ENCODE measurements at places on chromosomes 4 and X.

DNA sequence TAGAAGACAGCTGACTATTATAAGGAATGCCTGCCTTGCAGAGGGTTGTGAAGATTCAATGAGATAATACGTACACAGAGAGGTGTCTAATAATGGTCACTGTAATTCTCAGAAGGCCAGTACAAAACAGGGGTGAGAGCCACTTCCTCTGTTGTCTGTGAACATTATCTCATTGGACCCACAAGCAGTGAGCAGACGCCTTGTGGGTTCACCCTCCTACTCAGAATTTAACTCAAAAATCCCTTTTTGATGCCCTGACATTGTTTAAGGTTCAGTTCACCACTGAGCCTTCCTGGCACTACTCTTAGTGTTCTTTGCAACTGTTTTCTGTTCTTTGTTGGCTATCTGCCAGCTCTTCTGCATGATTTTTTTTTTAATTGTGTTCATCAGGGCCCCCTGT, 467.4 kb downstream of the BCOR start:
- no peak for DNase-seq

- peak; percentile 22 for DNase-seq
These were observed 1.4 kb downstream of the BCAP31 start for GRCh38 chrX:153722704-153723350.

DNA sequence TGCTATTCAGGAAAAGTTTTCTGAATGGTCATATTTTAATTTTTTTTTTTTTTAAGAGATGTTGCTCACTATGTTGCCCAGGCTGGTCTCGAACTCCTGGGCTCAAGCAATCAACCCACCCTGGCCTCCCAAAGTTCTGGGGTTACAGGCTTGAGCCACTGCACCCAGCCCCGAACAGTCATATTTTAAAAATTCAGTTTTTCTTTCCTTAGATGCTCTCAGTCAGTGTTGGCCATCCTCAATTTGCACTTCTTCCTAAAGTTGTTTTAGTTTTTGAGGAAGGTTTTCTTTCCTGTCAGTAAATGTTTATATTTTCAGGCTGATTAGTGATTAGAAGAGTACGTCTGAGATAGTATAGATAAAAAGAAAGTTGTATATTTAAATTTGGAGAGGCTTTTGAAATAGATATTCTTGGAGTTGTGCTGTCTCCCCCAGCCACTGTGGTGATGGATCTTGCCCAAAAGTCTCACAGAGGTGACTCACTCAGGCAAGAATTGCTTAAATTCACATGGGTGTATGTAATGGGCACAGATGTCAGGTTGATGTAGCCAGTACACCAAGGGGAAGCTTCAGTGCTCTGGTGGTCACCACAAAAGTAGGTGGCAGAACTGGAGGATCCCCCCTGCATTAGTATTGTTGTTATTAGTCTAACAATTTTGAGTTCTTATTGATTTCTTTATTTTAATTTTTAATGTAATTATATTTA, 72.2 kb upstream of the ELOVL6 start:
- DNase-seq, result no peak

- DNase-seq, result no peak
These were observed 372.9 kb downstream of the NKX6-1 start for GRCh38 chr4:84126061-84126787.

- DNase-seq, result no peak
These were observed at the start of gene CDS1 for GRCh38 chr4:84582988-84583875. TSS of gene CDS1 (plus strand) at chr4:84583127. CDS start at chr4:84583402, 275 bp downstream.

DNA sequence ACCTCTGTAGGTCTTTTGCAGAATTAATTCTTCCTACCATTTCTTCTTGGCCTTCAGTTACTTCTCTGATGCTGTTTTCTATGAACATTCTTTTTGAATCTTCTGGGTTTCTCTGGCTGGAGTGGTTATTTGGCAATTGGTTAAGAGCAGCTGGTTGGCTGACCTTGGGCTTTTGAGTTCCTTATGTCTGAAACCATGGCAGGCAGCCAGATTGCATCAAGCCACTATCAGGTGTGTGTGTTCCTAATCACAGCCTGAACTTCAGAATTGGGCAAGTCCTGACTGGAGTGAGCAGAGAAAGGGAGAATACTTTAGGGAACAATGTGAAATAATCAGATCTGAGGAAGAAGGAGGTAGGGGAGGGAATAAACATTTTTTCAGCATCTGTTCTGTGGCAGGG, 90.2 kb downstream of the ARHGAP10 start:
- DNase-seq, result peak; percentile 56

DNA sequence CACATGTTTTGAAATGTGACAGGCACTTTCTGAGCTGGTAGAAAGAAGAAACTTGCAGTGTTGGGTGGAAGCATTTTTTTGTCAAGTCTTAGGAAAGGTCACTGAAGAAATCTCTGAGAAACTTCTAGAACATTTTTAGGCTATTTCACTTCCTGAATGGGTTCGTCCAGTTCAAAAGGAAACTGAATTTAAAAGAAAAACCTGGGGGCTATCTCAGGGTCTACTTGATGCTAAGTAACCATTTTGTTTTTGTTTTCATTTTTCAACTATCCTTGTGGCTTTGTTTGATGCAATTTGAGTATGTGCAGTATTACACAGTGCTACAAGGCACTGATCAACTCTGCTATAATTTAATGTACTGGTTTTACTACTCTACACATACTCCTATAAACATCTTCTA, 34.0 kb upstream of the AMOT start:
- no peak for DNase-seq

DNA sequence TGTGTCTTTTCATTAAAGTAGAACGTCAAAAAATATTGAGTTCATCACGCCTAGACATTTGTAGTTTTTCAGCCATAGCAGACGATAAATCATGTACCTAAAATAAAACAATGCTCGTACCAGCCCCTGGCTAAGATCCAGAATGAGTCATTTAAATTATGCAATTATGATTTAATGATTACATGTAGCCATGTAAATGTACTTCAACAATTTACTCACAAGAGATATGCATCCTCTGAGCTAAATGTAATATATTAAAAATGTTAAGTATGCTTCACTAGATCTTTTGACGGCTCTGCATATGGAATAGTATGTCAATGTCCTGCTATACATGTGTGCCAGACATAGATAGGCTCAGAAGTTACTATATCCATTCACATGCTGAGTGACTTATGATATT, 1077.8 kb downstream of the ARAP2 start:
- DNase-seq, result no peak

DNA sequence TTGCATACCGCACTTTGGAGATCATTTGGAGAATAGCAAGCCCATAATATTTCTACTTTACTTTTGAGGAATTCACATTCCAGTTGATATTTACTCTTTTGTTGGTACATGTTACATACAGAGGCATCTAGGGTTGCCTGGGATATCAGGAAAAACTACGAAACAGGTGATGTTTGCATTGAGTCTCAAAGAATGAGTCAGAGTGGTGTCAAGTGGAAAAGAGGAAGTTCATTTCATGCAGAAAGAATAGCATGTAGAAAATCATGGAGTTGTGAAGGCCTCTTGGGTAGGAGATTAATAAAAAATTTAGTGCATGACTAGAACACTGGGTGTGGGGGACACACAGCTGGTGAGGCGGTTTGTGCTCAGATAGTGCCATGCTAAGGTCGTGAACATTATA, 33.5 kb upstream of the ELOVL6 start:
- peak; percentile 2 for DNase-seq

- DNase-seq, result no peak
These were observed 58.1 kb downstream of the TNIP2 start for GRCh38 chr4:2697995-2698414.

DNA sequence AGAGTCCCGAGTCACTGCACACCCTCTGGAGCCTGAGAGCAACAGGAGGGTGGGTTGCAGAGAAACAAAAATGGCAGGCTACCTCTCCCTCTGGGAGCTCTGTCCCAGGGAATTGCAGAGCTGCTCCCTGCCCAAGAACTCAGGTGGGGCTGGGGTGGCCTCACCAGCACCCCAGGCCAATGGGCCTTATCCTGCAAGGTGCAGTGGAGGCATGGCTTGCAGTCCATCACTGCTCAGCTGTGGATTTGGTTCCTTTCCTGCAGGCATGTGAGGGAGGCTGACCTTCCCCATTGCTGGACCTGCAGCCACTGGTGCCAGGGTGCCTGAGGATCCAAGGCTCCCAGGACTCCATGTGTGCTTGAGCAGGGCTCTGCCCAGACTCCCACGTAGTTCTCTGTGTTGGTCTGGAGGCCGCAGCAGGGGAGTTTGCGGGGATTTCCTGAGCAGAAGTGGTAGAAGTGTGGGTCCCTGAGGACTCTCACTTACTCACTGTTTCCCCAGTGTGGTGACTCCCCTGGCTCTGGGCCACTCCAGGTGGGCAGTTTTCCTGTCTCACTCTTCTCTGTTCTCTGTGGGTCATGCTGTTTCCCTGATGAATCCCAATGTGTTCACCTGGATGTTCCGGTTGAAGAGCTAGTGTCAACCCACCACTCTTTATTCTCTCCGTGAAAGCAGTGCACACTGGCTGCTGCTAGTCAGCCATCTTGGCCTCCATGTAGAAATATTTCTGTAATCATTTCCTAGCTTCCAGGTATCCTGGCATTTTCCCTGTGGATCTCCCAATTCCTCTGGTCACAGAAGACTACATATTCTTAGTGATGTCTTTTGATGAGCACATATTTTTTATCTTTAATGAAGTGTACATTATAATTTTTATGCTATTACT, 82.3 kb downstream of the ARHGAP24 start:
- no peak for DNase-seq

GRCh38 chrX:38985375-38985774, 184.1 kb downstream of the MID1IP1 start:
- peak; percentile 37 for DNase-seq

DNA sequence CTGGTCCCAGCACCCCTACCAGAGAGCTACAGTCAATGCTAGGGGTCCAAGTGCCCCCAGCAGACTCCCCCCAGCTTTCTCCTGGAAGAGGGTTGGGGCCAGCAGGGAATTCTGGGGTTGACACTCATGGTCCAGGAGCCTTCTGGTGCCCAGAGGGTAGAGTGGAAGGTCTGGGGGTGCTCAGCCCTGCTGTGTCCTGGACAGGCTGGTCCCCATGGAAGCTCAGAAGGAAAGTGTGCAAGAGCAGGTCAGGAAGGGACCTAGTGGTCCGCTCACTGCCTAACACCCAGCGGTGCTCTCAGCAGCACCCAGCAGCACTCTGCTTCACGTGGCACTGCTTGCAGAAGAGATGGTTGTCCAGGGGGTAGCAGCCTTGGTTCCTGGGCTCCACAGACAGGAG, 6.9 kb downstream of the TEX13C start:
- DNase-seq, result no peak

GRCh38 chr4:26441102-26441501, 49.2 kb downstream of the CCKAR start:
- no peak for DNase-seq

DNA sequence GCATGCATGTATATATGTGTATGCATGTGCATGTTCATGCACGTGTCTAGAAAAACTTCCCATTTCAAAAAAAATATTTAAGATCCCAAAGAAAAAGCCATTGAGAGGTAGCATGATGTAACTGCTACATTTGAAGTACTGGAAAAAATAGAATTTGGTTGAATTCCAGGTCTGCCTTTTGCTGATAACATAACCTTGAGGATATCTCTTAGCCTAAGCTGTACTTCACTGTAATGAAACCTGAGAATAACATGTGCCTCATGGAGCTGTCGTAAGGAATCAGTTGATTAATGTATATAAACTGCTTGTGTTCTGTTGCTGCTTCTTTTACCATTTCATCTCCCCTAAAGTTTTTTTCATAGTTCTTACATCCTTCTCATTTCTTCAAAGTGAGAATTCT, 351.8 kb downstream of the GRIA2 start:
- DNase-seq, result no peak

GRCh38 chr4:89334311-89334710, 26.7 kb upstream of the GPRIN3 start:
- no peak for DNase-seq

GRCh38 chr4:48134081-48134480, at the start of gene TXK:
TSS of gene TXK (minus strand) at chr4:48134250. CDS start at chr4:48134170, 80 bp downstream.
- DNase-seq, result no peak

GRCh38 chrX:149630681-149631233, 835 bp downstream of the TMEM185A start:
- peak; percentile 0 for DNase-seq

DNA sequence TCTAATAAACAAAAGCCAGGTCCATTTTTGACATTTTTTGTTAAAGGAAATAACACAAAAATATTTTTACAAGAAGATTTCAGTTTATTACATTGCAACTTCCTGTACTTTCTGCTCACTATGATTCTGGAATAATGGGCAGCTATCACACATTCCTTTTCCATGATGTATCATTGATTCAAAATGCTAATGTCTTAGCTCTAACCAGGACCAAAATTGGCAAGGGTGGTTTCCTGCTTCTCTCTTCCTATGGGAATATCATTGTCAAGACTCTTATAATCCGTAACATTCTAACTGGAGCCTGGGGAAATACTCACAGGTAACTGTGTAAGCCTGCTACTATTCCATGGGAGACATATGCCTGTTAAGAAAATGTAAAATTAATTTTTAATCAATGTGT, 218.6 kb downstream of the DCAF12L2 start:
- DNase-seq, result no peak

- no peak for DNase-seq
These were observed 1.4 kb downstream of the AR start for GRCh38 chrX:67545036-67545821.

DNA sequence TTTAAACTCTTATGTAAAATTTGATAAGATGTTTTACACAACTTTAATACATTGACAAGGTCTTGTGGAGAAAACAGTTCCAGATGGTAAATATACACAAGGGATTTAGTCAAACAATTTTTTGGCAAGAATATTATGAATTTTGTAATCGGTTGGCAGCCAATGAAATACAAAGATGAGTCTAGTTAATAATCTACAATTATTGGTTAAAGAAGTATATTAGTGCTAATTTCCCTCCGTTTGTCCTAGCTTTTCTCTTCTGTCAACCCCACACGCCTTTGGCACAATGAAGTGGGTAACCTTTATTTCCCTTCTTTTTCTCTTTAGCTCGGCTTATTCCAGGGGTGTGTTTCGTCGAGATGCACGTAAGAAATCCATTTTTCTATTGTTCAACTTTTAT, at the start of gene ALB:
ALB (plus strand) TSS at position 246 of the 400 bp plus-strand sequence; CDS start at position 287, 41 bp downstream.
- no peak for DNase-seq

DNA sequence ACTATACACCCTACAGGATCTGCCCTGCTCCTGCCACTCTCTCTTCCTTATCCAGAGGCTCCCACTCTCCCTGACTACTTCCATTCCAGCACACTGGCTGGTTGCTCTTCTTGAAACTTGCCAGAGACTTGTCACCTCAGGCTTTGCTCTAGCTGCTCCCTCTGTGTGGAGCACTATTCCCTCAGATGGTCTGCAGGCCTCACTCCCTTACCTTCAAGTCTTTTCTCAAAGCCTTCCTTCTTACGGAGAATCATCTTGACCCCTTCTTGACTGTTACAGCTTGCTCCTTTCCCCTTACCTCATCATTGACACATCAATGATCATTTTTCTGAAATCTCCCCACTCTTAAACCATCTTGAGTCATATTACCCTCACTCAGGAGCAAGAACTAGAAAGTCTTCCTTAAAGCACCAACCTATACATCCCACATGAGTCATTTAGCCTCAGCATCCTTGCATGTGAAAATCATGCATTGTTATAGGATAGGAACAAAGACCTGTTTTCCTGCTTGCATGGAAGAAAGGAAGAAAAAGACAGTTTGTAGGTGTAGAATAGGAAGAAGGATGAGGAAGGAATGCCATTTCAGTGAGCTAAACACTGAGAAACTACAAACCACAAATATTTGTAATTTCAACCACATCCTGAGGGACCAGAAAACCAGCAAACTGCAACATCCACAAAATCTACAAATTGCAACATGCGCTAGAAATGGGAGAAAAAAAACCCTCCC, 55.7 kb downstream of the ANTXR2 start:
- peak; percentile 91 for DNase-seq

All from AML-193 (cell line).